ENCODE measurements at places on chromosomes 6 and 20. TPM values are rescaled to one million over a fixed set of nuclear protein-coding genes. Genes with fewer than 3 reads are reported as not detected.

GRCh38 chr20:43739148-43739749 lies 12.4 kb upstream of the GTSF1L start:
- DNase-seq = no peak

DNA sequence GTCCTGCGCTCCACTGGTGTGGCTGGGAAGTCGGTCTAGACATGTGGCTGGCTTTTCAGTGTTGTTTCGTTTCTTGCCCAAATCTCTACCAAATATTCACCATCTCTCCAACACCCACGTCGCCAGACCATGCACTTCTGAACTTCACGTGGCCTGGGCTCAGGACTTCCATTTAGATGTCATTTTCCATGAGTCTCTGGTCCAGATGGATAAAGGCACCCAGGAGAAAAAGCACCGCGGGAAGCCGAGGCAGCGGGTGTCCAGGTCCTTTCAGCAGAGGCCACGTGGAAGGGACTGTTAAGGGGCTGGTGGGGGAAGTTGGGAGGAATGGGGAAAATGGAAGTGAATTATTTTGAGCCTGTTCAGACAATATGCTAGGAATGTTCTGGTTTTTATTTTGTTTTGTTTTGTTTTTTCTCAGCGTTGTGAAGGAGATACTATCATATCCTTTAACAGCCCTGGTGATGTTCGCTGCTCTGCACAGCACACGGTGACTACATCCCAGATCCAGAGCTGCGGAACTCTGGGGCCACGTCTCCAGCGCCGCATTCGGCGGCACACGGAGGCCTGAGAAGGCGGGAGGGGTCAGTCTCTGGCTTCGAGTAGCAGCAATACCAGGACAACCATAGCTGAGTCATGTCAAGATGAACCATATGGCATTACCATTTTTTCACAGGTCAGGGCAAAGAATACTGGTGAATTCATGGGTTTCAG lies 230.3 kb downstream of the THBS2 start:
- DNase-seq = no peak

DNA sequence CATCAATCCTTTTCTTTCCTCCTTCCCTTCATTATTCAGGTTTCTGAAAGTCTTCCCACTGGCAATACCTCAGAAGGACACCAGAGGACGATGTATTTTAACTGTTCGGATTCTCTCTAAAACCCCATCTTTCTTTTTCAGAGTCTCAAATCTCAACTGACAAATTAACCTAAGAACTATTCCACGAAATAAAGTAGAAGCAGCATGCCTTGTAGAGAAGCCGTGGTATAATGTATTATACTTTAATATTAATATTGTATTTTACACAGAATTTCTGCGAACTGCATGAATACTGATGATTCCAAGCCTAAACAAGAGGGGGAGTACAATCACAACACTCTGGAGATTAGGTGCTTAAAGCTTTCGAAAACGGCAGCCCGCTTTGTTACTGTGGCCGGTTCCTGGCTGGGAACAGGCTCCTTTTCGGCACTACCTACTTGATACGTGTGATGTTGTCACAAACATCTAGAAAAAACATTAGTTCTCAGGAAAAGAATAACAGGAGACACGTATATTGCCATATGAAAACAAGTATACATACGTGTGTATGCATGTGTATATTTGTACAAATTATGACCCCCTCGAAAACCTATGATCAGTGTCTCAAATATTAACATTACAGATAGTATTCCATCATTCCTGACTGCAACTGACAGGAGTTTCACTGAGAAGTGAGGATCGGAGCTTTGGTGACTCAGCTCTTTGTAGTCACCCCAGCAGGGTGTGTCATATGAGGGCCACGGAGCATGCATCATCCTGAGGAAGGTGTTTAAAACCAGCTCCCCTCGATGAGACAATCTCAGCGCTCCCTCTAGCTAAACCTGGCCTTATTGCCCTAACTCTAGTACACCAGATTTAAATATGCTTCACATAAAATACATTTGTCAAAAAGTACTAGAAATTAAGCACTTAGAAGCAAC lies 319.7 kb upstream of the TCF21 start:
- DNase-seq = peak; percentile 33

DNA sequence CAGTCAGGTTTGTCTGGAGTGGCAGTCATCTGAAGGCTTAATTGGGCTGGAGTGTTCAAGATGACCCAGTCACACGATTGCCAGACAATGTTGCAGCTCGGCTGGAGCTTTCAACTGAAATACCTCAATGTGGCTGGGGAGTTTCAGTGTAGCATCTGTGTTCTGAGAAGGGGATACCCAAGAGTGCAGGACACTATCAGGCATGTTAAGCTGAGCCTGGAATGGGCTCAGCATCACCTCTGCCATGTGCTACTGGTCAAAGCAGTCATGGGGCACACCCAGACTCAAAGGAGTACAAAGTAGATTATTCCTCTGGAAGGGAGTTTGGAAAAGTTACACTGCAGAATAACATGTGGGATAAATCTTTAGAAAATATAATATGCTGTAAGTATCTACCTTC lies 363.9 kb downstream of the KIF16B start:
- DNase-seq = no peak

DNA sequence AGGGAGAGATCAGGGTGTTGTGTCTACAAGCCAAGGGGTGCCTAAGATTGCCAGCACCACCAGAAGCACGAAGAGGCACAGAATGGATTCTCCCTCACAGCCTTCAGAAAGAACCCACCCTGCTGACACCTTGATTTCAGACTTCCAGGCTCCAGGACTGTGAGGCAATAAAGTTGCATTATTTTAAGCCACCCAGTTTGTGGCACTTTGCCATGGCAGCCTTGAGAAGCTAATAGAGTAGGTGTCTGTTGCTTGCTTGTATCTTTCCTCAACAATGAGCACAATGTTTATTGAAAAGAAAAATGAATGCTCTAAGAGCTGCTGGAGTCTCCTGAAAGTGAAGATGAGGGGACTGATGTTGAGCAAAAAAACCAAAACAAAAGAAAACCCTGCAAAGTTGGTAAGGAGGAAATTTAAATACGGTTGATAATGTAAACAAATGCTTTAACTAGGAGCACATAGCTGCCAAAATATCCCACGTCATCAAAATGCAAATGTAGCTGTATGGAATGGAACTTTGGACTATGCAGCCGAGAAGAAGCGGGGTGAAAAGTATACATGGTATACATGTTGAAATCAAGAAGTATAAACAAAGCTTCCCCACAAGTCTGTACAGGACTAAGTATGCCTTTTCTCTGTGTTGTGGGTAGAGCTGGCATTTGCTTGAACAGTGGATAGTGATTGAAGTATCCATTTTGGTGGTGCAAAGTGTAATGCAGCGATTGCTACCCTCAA lies 8.0 kb downstream of the IL20RA start:
- no peak for DNase-seq

- no peak for DNase-seq
Observed at GRCh38 chr6:18601516-18602020, 214.4 kb downstream of the RNF144B start.

DNA sequence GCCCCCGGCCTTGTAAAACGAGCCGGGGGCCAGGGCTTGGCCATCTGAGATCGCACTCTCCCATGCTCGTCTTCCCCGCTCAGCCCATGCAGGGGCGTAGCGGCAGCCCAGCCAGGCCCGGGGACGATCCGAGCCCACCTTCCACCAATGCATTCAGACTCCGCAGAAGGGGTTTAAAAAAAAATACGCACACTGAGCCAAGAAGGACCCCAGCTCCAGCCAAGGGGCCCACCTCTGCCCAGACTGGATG lies 320 bp downstream of the GSTA4 start:
- DNase-seq = peak; percentile 47

DNA sequence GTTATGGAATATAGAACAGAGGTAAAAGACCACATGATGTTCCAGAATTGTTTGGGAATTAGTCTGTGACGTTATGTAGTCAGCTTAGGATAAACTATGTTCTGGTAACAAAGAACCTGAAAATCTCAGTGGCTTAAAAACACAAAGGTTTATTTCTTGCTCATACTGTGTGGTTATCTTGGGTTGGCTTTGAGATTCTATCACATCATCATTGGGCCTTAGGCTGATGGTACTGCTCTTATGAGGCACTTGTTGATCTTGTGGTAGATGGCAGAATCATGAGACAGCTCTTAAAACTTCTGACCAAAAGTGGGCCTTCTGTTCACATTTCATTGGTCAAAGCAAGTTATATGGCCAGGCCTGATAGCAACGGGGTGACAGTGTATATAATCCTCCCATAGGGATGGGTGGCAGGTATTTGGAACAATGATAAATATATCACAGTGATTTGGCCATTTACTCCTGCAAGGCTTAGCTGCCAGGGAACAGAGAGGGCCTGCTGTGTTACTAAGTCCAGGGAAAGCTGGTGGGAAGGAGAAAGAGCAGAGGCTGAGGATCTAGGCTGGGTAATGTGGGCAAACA lies 13.5 kb downstream of the DHX35 start:
- no peak for DNase-seq

GRCh38 chr20:45751721-45752120 lies 29.6 kb downstream of the SPINT4 start:
- no peak for DNase-seq

GRCh38 chr6:39905640-39905975 lies 28.7 kb downstream of the MOCS1 start:
- no peak for DNase-seq

DNA sequence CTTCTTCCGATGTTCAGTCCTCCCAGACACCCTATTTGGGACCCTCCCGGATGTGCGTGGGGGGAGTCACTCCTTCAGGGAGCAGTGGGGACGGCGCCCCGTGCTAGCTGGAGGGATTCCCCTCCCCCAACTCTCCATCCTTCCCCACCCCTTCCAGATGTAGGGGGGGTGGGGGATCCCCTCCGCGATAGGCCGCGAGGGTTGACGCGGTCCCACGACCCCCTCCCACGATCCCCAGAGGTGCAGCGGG lies 548 bp downstream of the GNL1 start:
- DNase-seq = no peak

DNA sequence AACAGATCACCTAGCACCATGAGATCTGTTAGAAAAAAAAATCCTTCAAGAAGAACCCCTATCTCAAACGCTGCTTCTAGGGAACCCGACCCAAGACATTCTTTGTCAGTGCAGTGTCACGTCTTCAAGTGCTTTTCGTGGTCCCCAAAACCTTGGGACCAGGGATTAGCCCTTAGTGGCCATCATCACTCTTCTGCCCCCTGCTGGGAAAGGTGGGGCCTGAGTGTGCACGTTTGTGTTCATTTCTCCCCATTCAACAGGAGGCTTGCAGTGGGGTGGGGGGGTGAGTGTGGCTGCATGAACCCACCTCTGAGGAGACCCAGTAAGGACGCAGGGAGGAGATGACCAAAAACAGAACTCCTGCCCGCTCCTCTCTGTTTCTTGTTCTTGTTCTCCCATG lies 218.2 kb upstream of the RNF24 start:
- no peak for DNase-seq

DNA sequence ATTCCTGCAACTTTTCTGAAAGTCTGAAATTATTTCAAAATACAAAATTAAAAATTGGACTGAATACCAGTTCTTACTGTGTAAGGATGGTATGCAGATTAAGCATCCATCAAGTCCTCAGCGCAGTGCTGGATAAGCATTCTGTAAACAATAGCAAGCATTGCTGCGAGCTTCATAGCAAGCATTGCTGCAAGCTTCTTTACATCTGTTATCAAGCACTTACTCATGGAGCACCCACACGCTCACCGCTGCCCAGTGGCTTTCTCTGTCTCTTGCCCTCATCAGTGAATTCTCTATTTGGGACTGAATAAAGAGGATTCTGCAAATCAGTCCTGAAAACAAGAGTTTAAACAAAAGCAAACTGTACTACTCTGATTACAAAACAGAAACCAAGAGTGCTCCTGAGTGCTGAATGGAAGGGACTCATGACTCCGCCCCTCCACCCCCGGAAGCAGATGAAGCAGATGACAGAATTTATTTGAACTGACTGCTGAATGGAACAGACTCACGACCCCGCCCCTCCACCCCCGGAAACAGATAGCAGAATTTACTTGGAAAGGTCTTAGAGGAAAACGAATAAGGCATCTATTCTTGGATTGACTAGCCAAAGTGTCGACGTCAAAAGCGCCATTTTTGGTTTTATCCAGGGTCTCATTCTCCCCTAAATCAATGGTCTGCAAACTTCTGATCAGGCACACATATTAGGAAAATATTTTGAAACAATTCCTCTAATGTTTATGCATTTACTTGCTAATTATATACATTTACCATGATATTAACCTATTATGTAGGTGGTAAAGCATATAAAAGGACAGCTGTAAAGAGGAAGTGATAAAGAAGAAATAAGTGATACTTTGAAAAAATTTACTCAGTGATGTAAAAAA lies 22.1 kb upstream of the EYA2 start:
- peak; percentile 37 for DNase-seq

GPR6 gene
- total RNA-seq = not detected

GRIK2 gene
- total RNA-seq = 12.6 TPM

IMPG1 gene
- not detected for total RNA-seq

C6orf52 gene
- not detected for total RNA-seq

C6orf15 gene
- total RNA-seq = not detected

LY6G6D gene
- total RNA-seq = not detected
